HEK293T (cell line): ENCODE measurements at places on chromosomes 4 and X.
A peak's percentile ranks its signal among the peaks of the same experiment; 100 is the strongest.

- peak; percentile 43 for DNase-seq
Measured at GRCh38 chrX:15761564-15762191, 23.6 kb downstream of the CA5B start.

DNA sequence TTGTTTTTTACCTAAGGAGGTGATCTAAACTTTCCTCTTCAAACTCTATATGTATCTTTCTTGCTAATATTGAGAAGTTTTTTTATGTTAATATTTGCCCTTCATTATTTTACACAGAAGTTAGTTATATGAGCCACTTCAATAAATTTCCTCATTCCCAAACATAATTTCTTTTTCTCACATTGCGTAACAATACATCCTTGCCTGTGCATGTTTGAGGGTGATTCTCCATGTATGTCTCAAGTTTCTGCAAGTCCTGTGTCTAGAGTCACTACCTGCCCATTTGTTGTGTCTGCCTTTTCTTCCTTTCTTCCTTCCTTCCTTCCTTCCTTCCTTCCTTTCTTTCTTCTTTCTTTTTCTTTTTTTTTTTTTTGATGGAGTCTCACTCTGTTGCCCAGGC, 2057.9 kb downstream of the PCDH7 start:
- DNase-seq = no peak

DNA sequence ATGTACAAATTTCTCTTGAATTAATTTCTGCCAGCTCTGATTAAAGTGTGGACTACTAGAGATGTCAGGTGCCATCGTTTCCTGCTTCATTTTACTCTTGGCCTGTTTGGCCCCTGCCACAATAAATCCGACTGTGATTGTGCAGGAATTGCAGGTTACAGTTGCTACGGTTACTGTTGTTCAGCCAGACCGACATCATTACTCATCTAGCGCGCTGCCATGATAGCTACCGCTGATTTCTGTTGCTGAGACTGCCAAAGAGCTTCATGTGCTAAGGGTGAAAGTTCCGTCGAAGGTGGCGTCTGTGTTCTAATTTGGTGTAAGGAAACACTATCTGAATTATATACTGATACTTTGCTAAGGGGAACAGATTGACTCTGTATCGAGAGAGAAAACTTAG, 22.1 kb downstream of the SLIT2 start:
- no peak for DNase-seq

DNA sequence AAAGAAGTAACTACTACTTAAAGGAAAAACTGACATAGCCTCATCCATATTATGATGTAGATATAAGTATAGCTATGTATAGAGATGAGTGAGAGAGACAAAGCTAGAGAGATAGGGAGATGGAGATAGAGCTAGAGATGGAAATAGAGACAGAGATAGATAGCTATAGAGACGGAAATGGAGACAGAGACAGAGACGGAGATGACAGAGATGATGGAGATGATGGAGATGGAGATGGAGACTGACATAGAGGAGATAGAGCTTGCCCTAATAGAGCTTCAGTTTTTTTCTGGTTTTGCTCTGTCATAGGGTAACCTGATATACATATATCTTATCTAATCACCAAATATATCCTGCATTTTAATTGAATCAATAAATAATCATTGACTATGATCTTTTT, 4.3 kb downstream of the EDNRA start:
- DNase-seq = no peak

- no peak for DNase-seq
Measured at GRCh38 chr4:128358913-128359279, 71.3 kb upstream of the PGRMC2 start.
